ENCODE measurements at places on chromosomes 5 and 9.

GRCh38 chr9:133841167-133841812 lies 103.1 kb upstream of the SARDH start:
- DNase-seq, result no peak

GRCh38 chr9:134014946-134015345 lies 10.3 kb upstream of the BRD3OS start:
- no peak for DNase-seq

GRCh38 chr9:38066914-38067858 lies 1.8 kb downstream of the SHB start:
- no peak for DNase-seq

DNA sequence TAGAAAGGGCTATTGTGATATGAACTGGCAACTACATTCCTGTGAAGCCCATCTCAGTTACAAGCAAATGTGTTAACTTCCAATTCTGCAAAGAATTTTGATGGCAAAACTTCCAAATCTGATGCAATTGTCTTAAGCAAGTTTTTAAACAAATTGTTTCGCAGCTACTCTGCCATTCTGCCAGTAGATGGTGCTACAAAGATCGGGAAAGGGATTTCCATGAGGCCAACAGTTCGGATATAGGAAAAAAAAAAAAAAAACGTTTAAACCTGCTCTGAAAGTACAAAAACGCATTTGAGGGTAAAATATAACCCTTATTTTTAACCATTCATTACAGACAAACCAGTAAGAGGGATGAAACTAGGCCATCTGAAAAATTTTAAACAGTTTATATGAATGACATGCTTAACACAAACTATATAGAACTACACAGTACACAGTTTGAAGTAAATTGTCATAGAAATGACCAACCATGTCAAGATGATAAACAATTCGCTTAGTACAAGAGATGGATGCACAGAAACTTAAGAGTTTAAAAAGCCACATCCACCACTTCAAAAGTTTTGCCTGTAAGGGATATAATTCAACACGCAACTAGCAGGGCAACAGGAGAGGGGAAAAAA lies 2.2 kb downstream of the HNRNPA0 start:
- DNase-seq, result no peak

DNA sequence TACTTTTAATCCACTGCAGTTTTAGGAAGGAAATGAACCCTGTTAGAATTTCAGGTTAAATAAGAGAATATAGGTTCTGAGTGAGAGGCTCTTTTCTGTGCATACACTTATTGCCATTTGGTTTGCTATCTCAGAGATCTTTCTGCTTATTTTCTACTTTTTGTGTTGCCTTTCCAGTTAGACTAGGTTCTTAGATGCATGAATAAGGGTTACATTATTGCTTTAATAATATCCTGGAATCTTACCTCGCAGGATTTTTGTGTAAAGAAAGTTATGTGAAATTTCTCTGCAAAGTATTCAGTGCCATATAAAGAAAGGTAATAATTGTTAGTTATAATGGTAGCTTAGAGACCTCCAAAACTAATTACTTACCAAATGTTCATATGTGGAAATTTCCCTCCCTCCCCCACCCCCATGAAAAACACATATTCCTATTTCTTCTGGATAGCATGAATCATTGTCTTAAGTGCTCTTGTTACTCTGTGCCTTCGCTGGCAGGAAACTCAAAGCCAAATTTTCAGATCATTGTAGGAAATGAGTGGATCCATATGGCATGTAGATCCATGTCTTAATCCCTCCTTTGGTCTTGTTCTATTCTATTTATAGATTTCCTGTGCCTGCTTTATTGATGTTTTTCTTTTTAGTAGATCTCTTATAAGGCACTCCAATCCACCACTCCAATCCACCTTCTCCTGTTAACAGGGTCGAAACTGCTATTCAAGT lies 2.7 kb upstream of the APBA1 start:
- DNase-seq, result no peak
